GM13976 (cell line): ENCODE measurements at places on chromosomes 12 and 14.
A peak's percentile ranks its signal among the peaks of the same experiment; 100 is the strongest.

DNA sequence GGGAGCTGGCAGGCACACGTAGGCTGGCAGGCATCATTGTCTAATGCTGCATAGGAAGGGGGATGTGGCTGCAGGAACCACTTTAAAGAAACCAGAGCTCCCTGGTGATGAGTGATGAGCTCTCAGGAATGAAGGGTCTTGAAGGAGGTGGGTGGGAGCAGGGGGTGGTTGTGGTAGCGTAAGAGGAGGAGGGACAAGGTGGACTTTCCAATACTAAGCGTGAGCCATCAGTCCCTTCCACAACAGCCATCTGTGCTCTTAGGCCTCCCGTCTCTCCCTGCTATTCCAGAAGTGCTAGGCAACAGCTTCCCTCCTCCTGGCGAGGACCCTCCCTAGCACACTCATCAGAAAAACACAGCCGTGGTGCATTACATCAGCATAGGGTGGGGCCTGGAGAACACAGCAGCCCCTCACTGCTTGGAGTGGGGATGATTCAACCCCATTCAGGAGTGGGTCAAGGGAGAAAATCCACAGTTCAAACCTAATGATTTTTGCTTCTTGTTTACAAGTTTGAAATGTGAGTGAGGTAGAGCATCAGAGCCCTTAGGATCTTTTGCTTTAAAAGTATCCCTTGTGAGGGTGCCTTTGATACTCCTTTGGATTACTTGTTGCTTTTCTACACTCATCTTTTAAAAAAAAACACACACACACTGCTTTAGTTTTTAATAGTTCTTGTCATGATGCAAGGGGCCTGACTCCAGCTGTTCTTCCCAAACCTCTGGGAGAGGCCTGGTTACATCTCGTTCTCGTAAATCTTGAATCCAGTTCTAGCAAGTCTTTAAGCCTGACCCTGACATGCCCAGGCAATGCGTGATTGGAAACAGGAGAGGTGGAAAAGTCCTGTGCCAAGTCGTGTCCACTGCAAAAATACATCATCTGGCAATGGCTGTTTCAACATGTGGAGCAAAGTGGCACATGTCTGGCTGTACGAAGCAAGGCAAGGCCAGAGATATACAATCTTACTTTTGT lies 356.4 kb upstream of the DDHD1 start:
- no peak for DNase-seq

GRCh38 chr14:22391908-22392565 lies 197.0 kb downstream of the DAD1 start:
- DNase-seq: peak; percentile 70

- DNase-seq: peak; percentile 76
These were observed 126.7 kb upstream of the HIF1A start for GRCh38 chr14:61568572-61569011.

GRCh38 chr12:130476451-130477135 lies 138.9 kb downstream of the PIWIL1 start:
- DNase-seq: no peak

GRCh38 chr14:56297449-56297848 lies 179.2 kb downstream of the PELI2 start:
- no peak for DNase-seq

GRCh38 chr12:56333197-56333678 lies 562 bp downstream of the PAN2 start:
- peak; percentile 34 for DNase-seq
